ENCODE measurements at places on chromosomes 4 and X.

DNA sequence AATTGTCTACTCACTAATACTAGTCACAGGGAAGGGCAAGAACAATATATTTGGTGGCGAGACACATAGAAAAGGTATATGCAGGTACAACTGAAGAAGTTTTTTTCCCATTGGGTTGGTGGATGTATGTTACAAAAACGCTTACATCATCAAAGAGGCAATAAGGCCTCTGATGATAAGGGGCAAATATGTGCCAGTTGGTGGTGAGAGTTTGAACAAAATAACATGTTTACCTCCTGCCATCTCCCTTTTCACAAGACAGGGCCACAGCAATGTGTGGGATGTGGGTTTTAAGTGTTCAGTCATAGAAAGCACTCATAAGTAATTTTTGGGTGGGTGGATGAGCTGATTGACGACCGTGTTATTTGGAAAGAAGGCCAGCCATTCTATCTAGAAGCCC is 41.7 kb downstream of the PAGE2 start:
- DNase-seq: no peak

DNA sequence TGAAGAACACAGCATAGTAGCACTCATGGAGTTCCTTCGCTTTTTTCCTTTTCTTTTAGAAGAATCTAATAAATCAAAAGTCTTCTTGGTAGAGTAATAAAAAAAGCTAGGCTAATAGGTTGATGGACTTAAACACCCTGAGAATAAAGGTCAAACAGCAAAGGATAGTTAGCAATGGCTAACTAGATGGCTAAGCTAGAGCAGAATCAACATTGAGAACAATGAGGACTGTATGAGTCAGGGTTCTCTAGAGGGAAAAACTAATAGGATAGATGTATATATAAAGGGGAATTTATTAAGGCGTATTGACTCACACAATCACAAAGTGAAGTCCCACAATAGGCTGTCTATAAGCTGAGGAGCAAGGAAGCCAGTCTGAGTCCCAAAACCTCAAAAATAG is 550.9 kb downstream of the GLUD2 start:
- DNase-seq: no peak

- no peak for DNase-seq
Observed at GRCh38 chrX:40617566-40617965, 5.7 kb upstream of the MPC1L start.

DNA sequence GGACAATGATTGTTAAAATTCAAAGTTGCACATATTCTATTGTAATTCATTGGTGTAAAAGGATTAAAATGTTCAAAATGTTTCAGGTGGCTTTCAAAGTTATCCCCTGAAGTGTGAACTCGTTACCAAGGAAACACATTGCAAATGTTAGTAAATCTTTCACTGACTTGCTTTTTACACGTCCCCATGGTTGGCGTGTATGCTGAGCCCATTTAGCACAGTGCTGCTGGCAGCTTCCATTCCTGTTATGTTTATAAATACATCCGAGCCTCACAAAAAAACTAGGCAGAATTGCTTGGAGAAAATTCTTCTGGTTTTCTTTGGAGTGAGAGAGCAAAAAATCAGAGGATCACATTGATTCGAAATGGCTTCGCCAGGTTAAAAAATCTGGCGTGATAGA is 105.9 kb upstream of the HPGD start:
- DNase-seq: no peak
